ENCODE measurements at places on chromosomes 1 and 21. TPM values are rescaled to one million over a fixed set of nuclear protein-coding genes. Genes with fewer than 3 reads are reported as not detected.

DNA sequence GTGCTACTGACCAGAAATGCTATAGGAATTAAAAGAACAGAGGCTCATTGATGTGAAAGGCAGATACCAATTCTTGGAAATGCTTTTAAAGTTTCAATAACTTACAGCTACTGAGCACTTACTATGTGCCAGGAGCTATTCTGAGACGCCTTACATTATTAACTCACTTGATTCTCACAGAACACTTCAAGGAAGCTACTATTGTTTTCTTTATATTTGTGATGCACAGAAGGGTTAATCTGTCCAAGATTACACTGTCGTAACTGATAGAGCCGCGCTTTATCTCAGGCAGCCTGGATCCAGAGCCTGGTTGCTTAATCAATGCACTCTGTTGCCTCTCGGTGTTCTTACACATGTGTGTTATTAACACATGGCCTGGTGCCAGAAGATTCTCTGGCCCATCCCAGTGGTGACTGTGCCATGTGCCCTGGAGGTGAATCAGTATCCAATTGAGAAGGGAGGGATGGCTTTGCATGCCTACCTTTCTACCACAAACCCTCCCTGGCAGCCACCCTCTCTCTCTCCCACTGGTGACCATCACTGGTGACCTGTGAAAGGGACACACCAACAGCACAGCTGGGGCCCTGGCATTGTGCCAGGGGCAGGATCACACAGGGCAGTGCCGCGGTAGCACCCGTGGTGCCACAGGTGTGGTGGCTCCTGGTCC lies 8.8 kb downstream of the FMO1 start:
- no peaks in the 10 kb centered on the region for H3K27me3 ChIP-seq
- H3K4me3 ChIP-seq: no peak overlapping the region
- no peaks in the 10 kb centered on the region for H3K4me1 ChIP-seq
- DNase-seq: no peak
- H3K27ac ChIP-seq: no peak overlapping the region

PYCR2 gene
- total RNA-seq: 62.9 TPM

DNA sequence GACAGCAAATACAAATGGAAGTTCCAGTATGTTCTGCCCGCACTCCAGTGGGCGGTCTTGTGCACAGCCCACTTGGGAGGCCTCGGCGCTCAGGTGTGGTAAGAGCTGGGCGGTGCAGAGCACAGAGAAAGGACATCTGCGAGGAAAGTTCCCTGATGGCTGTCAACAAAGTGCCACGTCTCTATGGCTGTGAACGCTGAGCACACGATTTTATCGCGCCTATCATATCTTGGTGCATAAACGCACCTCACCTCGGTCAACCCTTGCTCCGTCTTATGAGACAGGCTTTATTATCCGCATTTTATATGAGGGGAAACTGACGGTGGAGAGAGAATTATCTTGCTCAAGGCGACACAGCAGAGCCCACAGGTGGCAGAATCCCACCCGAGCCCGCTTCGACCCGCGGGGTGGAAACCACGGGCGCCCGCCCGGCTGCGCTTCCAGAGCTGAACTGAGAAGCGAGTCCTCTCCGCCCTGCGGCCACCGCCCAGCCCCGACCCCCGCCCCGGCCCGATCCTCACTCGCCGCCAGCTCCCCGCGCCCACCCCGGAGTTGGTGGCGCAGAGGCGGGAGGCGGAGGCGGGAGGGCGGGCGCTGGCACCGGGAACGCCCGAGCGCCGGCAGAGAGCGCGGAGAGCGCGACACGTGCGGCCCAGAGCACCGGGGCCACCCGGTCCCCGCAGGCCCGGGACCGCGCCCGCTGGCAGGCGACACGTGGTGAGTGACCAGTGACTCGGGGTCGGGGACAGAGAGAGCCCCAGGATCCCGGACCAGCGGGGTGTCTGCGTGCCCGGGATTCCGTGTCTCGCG lies at the start of gene IL12RB2:
Gene IL12RB2 (plus strand): TSS at position 623 of the 810 bp plus-strand sequence. CDS start 12,496 bp downstream, outside the sequence.
- H3K27me3 ChIP-seq: peaks cover 65% of the 10 kb centered on the region
- DNase-seq: peak; percentile 48
- peak within 1 kb of the TSS; percentile 41 for H3K4me3 ChIP-seq
- H3K27ac ChIP-seq: no peak within 1 kb of the TSS
- H3K4me1 ChIP-seq: no peaks in the 10 kb centered on the region

DNA sequence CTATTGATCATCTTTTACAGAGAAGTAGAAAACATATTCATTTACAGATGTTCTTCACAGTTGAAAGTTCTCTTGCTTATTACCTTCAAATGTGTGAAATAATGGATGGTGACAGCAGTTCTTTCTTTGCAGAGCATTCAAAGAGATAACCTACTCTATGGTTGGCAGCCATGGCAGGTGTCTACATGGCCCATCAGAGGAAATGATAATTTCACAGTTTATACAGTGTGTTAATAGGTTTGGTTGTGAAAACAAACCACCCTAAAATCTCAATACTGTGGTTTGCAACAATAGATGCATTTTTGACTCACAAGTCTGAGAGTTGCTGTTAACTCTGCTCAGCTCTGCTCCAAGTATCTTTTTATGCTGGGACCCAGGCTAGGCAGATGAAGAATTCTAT lies 241.2 kb upstream of the SAMSN1 start:
- H3K27me3 ChIP-seq: no peaks in the 10 kb centered on the region
- H3K27ac ChIP-seq: no peak overlapping the region
- no peak for DNase-seq
- no peaks in the 10 kb centered on the region for H3K4me1 ChIP-seq

DNA sequence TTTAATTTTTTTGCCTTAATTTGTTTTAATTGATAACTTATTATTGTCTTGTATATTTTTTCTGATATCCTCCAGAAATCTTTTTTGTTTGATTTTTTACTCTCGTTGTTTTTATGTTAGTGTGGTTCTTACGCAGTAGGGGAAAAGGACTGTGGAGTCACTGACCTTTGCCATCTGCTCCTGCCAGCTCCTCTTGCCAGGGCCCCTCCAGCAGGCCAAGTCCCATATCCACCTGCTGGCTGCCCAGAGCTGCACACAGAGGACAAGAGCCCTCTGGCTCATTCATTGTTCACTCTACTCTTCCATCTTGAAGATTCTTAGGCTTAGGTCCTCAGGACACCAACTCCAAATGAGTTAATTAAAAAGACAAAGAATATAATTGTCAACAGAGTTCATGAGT lies 316.4 kb upstream of the DUSP10 start:
- peaks cover 26% of the 10 kb centered on the region for H3K4me1 ChIP-seq
- DNase-seq: no peak
- no peaks in the 10 kb centered on the region for H3K27me3 ChIP-seq
- H3K27ac ChIP-seq: no peak overlapping the region
- H3K4me3 ChIP-seq: no peak overlapping the region

GRCh38 chr1:113916974-113917373 lies 11.8 kb downstream of the DCLRE1B start:
- H3K4me1 ChIP-seq: no peaks in the 10 kb centered on the region
- no peak overlapping the region for H3K27ac ChIP-seq
- no peaks in the 10 kb centered on the region for H3K36me3 ChIP-seq
- no peak overlapping the region for H3K4me3 ChIP-seq

- H3K4me3 ChIP-seq: no peak overlapping the region
- H3K4me1 ChIP-seq: peaks cover 5% of the 10 kb centered on the region
- peaks cover 11% of the 10 kb centered on the region for H3K27me3 ChIP-seq
- DNase-seq: no peak
- no peaks in the 10 kb centered on the region for H3K36me3 ChIP-seq
Measured at GRCh38 chr1:47842228-47842919, 154.8 kb downstream of the TRABD2B start.

TNFRSF9 gene
- not detected for total RNA-seq

DNA sequence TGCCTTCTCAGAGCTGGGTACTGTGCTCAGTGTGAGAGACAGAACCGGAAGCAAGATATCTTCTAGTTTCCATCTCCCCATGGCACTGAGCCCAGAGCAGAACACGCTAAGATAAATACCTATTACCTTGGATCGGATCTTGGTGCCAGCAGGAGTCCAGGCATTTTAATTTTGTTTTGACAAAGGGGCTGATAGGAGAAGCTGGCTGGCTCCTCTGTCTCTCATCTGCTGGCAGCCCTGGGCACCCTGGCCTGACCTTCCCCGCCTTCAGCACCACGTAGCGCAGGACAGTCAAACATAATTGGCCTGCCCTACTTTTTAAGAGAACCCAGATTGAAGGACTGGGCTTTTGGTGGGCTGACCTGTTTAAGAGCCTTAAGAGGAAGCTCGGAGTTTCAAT lies 160.7 kb upstream of the KLHDC7A start:
- no peak for DNase-seq
- peaks cover 5% of the 10 kb centered on the region for H3K4me1 ChIP-seq
- no peak overlapping the region for H3K27ac ChIP-seq
- H3K36me3 ChIP-seq: no peaks in the 10 kb centered on the region

DNA sequence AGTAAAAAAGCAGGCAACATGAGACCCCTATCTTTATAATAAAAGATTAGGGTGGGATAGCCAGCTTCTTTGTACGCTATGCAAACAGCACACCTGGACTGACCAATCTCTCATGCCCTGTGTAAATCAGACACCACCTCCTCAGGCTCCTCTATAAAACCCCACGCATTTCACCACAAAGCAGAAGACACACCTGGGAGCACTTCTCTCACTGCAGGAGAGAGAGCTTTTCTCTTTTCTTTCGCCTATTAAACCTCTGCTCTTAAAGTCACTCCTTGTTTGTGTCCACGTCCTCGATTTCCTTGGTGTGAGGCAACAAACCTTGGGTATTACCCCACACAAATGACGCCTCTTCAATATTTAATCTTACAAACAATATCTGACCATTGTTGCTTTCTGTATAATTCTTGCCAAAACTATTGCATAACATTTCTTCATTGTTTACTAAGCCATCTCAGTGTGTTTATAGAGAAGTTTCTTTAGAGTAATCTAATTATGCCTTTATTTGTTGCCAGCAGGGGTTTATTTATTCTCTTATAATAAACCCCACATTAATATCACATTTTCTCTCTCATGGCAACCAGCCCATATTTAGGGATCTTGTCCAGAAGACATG lies 31.6 kb upstream of the NUF2 start:
- H3K36me3 ChIP-seq: no peaks in the 10 kb centered on the region
- H3K27ac ChIP-seq: no peak overlapping the region
- H3K4me1 ChIP-seq: peaks cover 8% of the 10 kb centered on the region
- H3K27me3 ChIP-seq: no peaks in the 10 kb centered on the region
- H3K4me3 ChIP-seq: no peak overlapping the region

DNA sequence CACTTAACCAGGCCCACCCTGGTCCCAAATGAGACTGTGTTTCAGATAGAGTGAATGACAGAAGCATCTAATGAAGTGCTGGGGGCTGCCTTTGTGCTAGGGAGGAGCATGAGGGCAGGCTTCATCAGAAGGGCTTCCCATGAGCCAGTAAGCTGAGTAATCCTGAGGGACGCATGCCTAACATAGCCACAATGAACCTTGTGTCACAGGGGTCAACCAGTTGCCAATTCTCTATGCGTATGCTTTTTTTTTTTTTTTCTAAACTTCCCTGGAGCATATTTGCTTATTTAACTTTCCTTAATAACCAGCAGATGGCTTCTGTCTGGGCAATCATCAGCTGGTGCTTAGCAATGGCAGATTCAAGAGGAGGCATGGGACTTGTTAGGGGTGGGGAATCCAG lies 25.5 kb upstream of the CYP2J2 start:
- H3K27me3 ChIP-seq: no peaks in the 10 kb centered on the region
- no peak overlapping the region for H3K27ac ChIP-seq
- H3K36me3 ChIP-seq: no peaks in the 10 kb centered on the region
- no peak for DNase-seq
- H3K4me3 ChIP-seq: no peak overlapping the region

- H3K27ac ChIP-seq: peak within 1 kb of the TSS; percentile 70
- peaks cover 6% of the 10 kb centered on the region for H3K4me1 ChIP-seq
- H3K27me3 ChIP-seq: no peaks in the 10 kb centered on the region
Measured at GRCh38 chr1:117059678-117060440, at the start of gene TTF2. Gene TTF2 (plus strand): TSS chr1:117060326. CDS start chr1:117060347, 21 bp downstream.

FRRS1 gene
- 5.6 TPM for total RNA-seq

- no peaks in the 10 kb centered on the region for H3K27me3 ChIP-seq
- DNase-seq: peak; percentile 75
- H3K4me1 ChIP-seq: no peaks in the 10 kb centered on the region
- no peaks in the 10 kb centered on the region for H3K36me3 ChIP-seq
Measured at GRCh38 chr21:43938751-43939442, 73.2 kb upstream of the TRAPPC10 start.

DNA sequence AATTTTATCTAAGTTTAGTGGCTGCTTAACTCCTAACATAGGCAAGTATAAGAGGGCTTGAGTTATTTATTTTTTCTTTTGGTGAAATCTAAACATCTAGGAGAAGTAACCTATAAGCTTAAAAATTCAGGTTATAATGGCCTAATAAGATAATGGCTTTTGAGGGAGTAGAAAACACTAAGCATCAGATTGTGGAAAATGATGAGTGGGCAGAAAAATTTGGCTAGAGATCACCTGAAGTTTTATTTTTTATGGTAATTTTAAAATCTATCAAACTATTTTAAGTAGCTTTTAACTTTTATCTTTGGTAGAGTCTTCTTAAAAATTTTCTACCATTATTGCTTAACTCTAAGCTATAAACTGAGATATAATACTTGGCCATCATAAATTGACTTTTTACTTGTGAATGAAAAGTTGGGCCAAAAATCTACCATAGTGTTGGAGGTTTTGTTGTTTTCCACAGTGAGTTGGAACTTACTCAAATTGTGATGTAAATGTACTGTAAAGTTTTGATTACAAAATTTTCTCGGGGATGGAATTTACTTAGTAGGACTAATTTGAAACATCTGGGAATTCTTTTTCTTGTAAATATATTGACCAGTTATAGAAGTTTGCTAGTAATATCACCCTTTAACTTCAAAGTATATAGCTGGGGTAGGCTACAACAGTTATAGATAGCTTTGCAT lies 63.9 kb downstream of the USP25 start:
- H3K4me1 ChIP-seq: no peaks in the 10 kb centered on the region
- H3K4me3 ChIP-seq: no peak overlapping the region
- DNase-seq: peak; percentile 36
- H3K36me3 ChIP-seq: no peaks in the 10 kb centered on the region
- H3K27me3 ChIP-seq: no peaks in the 10 kb centered on the region
